ENCODE measurements at places on chromosomes 12 and 14.

DNA sequence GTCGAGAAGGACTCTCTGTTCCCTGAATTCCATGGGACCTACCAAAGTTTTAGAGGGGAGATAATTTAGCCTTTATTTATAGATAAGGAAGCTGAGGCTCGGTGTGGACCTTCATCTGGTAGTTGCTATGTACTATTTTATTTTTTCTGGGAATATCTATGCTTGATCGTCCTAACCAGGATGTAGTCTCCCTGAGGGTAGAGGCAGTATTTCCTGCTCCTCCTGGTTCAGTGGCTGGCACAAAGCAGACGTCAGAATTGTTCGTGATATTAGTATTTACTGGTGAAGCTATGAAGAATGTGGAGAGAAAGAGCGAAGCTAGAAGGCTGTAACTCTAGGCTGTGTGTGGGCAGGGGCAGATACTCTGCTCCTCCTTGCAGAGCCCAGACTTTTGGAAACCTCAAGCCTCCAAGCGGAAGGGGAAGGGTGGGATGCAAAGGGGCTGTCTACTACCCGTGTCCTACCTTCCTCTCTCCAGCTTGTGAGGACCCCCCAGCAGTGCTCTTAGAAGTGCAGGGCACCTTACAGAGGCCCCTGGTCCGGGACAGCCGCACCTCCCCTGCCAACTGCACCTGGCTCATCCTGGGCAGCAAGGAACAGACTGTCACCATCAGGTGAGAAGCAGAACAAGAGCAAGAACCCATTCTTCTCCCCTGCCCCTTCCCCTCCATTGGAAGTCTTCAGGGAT lies 1.4 kb downstream of the LRP10 start:
- no peak for DNase-seq

GRCh38 chr12:8032242-8033152 lies at the start of gene FOXJ2:
Gene FOXJ2, plus strand, starts transcription at chr12:8032716. Its CDS starts 7,117 bp downstream, at chr12:8039833.
- peak; percentile 31 for DNase-seq

DNA sequence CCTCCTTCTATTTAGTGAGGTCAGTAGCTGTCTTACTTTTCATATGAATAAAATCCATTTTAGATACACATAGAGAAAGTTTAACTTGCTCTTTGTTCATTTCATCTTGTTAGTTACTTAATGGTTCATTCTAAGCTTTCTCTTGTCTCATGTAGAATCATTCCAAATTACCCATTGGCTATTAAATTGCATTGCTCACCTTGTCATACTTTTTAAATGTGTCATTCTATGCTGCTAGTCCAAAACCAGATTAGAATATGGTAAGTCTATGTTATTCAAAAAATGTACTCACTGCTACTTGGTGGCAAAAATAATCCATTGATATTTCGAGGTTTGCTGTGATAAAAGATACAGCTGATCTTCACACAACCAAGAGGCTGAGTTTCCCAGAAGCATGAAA lies 3.0 kb downstream of the C12orf50 start:
- no peak for DNase-seq

GRCh38 chr12:68106160-68106559 lies 53.4 kb downstream of the IFNG start:
- DNase-seq: no peak

GRCh38 chr12:27330846-27331245 lies 1.8 kb upstream of the BMAL2 start:
- no peak for DNase-seq

- DNase-seq: peak; percentile 96
Measured at GRCh38 chr12:109097435-109098182, at the start of gene UNG. Gene UNG, plus strand, starts transcription at chr12:109097597. Its CDS starts 83 bp downstream, at chr12:109097680.

- DNase-seq: no peak
Measured at GRCh38 chr12:5000204-5000603, 43.5 kb upstream of the KCNA5 start.

DNA sequence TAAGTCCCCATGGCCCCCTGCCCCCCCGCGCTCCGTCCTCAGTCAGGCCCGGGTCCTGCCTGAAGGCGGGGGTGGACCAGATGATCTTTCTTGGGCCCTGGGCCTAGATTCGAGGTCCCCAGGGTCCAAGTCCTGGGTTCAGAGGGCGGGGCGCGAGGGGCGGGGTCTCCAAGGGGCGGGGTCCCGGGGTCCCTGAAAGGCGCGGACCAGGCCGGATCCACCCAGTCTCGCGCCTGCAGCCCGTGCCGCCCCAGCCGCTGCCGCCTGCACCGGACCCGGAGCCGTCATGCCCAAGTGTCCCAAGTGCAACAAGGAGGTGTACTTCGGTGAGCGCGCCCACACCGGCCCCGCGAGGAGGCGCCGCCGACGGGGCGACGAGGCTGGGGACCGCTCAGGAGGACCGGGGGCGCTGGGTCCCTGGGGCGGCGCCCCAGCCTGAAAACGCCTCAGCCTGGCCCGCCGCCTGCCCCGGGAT lies 325 bp downstream of the CRIP1 start:
- no peak for DNase-seq

GRCh38 chr14:104935026-104935650 lies 10.5 kb downstream of the PLD4 start:
- DNase-seq: no peak

- peak; percentile 39 for DNase-seq
Measured at GRCh38 chr14:64465831-64466554, 694 bp downstream of the AKAP5 start.

GRCh38 chr14:89303456-89304435 lies 113.3 kb downstream of the FOXN3 start:
- no peak for DNase-seq

GRCh38 chr12:12182703-12183365 lies 84.0 kb downstream of the LRP6 start:
- no peak for DNase-seq

- DNase-seq: peak; percentile 28
Measured at GRCh38 chr14:20469890-20470602, 840 bp downstream of the PNP start.

DNA sequence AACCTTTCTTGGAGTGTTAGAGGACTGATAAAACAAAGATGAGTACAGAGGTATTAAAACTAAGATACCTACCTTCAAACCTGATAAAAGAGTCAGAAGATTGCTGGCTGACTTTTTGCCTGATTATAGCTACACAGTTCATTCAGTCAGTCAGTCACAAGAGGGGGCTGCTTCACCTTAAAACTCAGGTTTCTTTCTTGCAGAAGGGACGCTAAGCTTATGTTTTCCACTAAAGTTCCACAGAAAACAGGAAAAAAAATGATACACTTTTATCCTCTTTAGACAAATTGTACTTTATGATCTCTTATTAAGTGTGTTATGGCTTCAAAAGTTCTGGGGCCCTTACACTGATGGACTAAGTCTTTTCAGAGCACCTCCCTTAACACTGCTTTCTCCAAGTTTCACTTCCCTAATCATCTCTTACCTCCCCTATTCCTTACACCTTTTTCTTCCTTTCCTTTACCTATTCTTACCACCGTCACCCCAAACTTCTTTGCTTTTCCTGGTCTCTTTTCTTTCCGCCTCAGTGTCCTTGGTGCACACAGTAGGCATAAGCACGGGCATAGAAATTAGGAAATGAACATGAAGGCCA lies 448.7 kb upstream of the OR4E1 start:
- no peak for DNase-seq

DNA sequence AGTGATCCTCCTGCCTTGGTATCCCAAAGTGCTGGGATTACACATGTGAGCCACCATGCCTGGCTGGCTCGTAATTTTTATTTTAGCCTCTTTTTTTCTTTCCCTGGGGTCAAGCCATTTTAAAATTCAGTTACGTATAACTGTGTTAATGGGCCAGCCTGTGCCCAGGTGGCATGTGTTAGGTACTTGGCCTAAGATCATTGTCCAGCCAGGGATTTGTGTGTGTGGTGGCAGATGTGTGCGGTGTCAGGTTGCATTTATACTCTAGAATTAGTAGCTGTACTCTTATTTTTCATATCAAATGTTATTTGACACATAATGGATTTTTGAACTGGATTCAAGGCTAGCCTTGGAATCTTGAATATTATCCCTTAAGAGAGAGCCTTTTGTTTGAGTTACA lies 69.3 kb downstream of the FBXO34 start:
- no peak for DNase-seq

GRCh38 chr14:36317650-36318049 lies 2.8 kb downstream of the MBIP start:
- DNase-seq: no peak

DNA sequence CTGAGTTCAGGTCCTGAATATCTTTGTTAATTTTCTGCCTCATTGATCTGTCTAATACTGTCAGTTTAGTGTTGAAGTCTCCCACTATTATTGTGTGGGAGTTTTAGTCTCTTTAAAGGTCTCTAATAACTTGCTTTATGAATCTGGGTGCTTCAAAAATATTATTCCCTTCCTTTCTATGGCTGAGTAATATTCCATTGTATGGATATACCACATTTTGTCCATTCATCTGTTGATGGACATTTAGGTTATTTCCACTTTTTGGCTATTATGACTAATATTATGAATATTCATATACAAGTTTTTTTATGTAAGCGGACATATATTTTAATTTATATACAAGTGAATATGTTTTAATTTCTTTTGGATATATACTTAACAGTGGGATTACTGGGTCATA lies 82.7 kb downstream of the SDR9C7 start:
- DNase-seq: no peak

DNA sequence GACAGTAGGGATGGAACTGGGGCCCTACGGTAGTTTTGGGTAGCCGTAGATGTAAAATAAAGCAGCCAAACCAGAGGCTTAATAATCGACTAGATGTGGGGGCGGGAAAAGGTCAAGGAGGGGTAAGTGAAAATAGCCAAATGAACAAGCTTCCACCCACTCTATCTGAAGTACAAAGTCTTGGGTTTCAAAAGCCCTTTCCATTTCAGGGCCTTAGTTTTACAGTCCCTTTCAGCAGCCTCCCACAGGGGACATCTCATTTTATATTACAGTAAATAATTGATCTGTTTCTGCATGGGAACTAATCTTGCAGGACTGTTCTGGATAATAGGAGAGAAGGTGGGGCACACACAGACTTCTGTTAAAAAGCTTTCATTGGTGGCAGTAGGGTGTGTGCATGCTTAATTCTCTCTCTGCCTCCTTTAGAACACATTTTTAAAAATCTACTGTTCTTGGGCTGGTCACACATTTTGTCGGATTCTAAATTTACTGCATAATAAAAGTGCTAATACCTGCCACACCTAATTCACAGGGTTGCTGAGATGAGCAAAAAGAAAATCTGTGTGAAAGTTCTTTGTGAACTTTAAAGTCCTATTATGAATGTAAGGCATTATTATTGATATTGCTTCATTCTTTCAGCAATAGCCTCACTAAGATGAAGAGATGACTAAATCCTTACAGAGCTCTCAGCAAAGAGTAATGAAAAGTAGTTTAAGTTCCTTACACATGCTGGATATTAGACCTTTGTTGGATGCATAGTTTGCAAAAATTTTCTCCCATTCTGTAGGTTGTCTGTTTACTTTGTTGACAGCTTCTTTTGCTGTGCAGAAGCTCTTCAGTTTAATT lies 104.6 kb downstream of the ITPR2 start:
- DNase-seq: no peak

DNA sequence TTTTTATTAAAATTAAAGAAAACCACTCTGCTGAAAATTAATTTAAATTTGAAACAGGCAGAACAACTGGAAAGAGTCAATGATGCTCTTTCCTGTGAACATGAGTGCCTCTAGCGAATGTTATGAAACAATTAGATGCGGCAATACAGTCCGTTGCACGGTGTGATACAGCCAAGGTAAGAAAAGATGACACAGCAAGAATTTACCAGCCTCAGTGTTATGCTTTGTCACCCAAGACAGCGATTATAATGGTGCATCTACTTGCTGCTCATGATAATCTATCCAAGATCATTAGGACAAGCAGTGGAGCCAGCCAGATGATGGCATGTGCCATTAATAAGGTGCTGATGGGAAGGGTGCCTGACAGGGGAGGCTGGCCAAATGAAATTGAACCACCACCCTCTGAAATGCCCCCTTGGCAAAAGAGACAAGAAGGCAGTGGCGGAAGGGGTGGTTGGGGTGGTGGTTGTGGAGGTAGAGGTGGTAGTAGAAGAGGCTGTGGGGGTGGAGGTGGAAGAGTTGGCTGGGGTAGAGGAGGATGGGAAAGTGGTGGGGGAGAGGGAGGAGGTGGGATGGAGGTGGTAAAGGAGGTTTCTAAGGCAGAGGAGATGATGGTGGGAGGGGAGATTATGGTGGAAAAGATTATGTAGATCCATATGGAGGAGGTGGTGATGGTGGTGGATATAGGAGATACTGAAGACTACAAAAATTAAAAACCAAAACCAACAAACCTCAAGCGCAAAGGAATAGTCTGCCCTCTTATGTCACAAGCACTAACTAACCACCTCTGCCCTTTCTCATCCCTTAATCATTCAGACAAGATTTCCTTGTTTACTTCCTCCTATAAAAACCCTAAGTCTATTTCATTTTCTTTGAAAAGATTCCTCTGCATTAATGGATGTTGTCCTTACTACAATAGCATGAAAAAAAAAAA lies 4.0 kb upstream of the RESF1 start:
- DNase-seq: no peak

DNA sequence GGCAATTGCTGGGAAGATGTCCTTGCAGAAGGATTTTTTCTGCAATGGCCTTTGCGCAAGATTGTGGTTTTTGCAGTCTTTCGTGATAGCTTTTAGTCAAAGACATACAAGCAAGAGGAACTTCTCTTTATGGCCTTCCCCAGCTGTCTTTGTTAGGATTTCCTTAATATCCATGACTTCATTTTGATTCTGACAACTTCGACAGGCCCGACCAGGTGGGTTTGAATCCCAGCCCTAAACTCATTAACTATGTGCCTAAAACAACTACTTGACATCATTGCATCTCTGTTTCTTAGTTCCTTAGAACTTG lies 13.3 kb upstream of the VRK1 start:
- DNase-seq: no peak

DNA sequence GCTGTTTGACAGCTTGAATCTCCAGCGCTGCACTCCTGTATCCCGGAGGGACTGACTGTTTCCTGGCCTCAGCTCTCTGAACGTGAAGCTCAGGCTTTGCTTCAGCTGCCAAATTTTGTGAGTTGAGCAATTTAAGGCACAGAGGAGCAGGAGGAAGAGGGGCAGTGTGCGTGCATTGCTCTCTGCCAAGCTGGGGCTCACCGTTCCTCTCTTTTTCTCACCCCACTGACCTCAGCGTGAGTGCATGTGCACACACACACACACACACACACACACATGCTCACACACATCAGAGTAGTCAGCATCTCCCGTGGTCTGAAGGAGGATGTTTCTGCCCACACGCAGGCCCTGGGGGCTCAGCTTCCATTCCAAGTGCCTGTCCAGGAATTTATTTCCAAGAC lies 27.8 kb upstream of the BDKRB2 start:
- DNase-seq: no peak

DNA sequence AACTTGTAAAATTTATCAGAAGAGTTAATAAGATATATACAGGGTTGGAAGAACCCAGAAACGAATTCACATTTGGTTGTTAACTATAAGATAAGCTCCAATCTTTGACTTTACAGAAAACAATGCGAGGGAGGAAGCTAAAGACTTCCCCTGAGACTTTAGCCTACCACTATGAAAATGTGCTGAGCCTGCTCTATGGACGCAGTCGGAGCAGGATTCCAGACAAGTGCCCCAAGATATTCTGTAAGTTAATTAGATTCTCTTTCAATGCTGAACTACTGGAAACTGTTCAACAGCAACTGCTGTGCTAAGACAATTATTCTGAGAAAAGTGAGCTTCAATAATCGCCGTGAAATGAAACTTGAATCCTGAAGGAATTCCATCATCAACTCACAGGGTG lies 8.3 kb upstream of the LRRC10 start:
- DNase-seq: no peak

GRCh38 chr12:43992856-43993255 lies 157.0 kb downstream of the TMEM117 start:
- no peak for DNase-seq

GRCh38 chr12:45756666-45757065 lies 27.2 kb downstream of the ARID2 start:
- no peak for DNase-seq

- DNase-seq: no peak
Measured at GRCh38 chr12:78385541-78385940, 479.0 kb upstream of the SYT1 start.
